ENCODE measurements at places on chromosomes 6 and 20.

DNA sequence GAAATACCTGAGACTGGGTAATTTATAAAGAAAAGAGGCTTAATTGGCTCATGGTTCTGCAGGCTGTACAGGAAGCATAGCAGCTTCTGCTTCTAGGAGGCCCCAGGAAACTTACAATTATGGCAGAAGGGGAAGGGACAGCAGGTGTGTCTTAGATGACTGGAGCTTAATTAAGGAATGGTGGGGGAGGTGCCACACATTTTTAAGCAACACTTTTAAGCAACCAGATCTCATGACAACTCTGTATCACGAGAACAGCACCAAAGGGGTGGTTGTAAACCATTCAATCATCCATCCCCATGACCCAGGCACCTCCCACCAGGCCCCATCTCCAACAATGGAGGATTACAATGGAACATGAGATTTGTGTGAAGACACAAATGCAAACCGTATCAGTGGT, 26.9 kb downstream of the FIG4 start:
- DNase-seq: no peak

DNA sequence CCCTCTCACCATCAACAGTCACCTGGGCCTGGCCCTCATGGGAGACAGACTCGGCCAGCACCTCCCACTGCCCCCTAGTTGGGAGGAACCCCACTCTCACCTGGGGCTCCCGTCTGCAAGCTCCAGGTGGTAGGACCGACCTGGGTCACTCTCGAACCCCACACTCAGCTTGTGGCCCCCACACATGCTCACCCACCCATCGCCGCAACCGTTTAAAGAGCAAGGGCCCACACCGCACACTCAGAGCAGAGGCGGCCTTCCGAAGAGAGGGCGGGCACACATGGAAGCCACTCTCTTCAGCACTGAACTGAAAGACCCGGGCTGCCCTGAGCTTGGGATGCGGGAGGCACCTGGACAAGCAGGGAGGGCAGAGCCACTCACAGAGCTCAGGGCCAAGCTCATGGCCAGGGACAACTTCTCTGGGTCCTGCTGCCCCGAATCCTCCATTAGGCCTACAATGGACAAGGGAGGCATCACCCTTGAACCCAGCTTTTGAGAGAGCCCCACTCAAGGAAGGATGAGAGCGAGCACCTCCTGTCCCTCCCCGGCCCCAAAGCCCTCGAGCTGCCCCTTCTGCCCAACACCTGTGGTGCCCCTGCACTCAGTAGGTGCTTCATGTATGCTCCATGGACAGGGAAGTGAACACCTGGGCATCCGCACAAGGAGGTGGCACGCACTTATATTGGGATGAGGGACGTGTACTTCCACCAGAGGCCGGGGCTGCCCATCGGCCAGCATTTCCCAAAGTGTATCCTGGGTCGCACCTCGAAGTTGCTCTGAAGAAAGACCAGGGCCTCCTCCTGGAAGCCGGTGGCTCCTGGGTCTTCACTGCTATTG, 50.4 kb downstream of the YTHDF1 start:
- no peak for DNase-seq

GRCh38 chr6:16544006-16544405, 217.3 kb downstream of the ATXN1 start:
- no peak for DNase-seq

DNA sequence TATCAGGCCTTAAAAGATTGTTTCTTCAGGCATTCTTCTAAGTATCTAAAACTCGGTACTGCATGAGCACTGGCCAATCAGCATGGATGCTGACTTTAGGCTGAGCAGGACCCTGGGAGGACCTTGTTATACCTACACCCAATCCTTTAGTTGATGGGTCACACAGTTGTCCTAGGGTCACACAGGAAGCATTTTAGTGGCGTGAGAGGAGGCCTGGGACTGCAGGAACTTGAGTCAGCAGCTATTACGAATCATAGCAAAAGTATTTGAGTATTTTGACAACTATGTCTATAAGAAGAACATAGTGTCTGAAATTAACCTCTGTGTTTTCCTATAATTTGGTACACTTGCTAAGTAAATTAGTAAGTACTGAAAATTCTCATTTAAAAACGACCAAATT, 741.4 kb downstream of the HACE1 start:
- DNase-seq: no peak

GRCh38 chr6:144777249-144777648, 492.1 kb downstream of the UTRN start:
- no peak for DNase-seq

DNA sequence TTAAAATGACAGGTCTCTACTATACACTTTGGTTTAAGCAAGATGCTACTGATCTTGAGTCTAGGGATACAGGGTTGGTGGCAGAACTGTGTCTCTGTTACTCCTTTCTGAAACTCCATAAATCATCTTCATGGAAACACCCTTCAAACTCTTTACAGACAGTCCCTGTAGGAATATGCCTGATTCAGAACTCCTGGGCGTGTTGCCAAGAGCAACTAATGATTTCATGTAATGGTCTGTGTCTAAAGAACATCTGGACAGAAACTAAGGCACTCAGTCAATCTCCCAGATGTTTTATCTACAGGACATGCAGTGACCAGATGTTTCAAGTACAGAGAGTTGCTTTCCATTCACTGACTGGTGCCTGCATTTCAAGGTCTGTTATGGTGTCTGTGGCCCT, 464.4 kb upstream of the CHD6 start:
- DNase-seq: no peak

GRCh38 chr20:56978475-56978874, 288.0 kb downstream of the BMP7 start:
- DNase-seq: no peak

- DNase-seq: no peak
Observed at GRCh38 chr6:154238831-154239230, 117.8 kb downstream of the IPCEF1 start.

DNA sequence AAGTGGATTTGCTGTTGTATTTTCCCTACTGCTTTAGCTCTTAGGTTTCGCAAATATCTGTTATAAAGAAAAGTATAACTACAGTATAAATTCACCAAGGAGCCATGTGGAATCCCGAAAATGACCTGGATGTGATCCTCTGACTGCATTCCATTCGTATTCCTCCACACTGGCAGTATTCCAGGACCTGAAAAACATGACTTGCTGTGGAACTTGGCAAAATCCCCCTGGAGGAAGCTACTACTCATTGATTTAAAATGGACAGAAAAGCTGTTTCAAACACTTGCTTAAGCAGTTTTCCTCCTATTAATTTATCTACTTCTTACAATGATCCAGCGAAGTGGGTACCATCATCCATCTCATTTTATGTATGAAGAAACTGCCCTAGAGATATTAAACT, 13.3 kb upstream of the ENPP5 start:
- DNase-seq: no peak

- DNase-seq: no peak
Observed at GRCh38 chr20:2140561-2140960, 38.9 kb downstream of the STK35 start.

- DNase-seq: no peak
Observed at GRCh38 chr6:53734473-53735299, 60.1 kb upstream of the LRRC1 start.

DNA sequence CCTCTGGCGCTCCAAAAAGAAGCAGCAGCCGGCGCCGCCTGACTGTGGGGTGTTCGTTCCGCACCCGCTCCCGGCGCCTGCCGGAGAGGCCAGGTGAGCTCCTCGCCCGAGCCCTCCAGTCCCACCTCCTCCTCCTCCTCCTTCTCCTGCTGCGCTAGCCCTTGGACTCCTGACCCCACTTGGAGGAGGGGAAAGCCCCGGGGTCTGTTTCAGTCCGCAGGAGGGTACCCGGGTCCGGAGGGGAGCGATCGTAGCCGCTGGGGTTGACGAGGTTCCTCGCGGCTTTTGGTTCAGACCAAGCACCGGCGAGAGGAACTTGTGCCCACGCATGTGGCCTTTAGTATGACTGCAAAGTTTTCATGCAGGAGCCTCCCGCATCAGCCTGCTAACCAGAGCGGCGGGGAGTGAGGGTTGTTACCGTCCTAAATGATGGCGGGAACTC, 493 bp downstream of the CRYBG1 start:
- DNase-seq: no peak

DNA sequence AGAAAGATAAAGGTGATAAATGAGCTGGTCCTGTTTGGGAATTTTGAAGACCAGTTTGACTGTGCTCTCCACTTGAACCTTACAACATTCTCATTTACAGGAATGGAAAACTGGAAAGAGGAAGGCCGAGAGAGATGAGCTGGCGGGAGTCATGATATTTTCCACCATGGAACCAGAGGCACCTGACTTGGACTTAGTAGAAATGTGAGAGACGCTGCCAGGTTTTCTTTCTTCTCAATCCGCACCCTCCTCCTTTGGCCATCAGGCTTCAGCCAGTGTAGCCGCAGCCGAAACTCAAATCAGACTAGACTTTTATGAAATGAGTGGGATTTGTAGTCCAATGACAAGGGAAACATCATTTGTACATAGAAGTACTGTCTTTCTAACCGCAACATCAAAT, 54.7 kb upstream of the SYNJ2 start:
- DNase-seq: no peak

DNA sequence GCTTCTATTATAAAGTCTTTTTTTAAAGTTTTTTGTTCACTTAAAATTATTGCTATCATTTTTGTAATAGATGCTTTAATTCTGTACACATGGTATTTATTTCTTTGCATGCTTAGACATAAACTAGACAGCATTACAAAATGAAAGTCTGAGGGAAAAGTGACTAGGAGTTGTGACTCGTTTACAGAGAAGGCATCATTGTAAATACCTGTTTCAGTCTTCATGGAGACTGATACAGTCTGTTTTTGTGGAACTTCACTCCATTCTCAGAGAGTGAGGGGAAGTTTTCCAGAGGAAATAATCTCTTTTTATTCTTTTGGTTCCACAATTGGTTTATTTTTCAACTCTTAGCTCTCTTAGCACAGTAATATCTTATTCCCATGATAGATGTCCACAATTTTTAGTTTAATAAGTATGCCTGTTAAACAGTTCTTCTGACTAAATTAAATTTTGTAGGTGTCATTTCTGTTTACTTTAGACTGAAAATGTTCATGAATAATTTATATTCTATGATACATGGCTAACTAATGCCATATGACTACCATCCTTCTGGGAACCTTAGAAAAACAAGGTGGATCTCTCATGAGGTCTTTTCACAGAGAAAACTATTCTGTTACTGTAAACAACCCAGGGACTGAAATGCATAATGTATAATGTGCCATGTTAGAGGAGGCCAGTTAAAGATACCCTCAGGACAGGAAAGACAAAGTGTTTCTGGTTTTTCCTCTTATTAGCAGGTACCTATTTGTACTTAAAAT, 69.2 kb downstream of the MYO6 start:
- DNase-seq: no peak

DNA sequence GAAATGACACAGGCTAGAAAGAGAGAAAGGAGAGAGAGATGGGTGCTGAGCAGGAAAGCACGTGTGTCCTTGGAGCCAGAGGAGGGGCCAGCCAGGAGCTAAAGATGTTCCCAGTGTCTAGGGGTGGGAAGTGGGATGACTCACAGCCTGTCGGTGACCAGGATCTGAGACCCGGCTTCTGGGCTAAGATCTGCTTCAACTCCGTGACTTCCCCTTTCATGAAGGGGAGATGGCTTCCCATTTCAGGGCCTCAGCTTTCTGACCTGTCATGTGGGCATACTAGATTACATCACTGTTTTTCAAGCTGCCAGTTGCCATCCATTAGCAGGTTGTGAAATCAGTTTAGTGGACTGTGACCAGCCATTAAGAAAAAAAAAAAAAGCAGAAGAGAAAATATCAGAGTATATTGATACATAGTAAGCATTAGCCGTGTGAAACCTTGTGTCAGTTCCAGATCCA, 5.4 kb downstream of the TGM3 start:
- no peak for DNase-seq

DNA sequence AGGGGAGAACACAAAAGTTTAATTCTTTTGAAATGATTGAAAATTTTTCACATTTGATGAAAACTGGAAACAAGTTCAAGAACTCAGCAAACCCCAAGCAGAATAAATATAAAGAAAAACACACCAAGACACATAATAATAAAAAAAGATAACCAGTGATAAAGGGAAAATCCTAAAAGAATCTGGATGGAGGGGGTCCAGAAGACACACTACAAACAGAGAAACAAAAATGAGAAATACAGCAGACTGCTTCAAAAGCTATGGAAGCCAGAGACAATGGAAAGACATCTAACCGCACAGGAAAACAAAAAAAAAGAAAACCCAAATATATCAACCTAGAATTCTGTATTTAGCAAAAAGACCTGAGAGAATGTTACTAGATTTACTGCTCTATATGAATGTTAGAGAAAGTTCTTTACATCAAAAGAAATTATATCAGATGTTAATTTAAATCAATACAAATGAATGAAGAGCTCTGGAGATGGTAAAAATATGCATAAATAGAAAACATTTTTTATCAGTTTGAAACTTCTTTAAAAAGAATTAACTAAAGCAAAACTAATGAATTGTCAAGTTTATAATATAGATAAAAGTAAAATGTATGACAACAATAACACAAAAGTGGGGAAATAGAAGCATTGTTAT, 310.7 kb upstream of the PREP start:
- DNase-seq: no peak

DNA sequence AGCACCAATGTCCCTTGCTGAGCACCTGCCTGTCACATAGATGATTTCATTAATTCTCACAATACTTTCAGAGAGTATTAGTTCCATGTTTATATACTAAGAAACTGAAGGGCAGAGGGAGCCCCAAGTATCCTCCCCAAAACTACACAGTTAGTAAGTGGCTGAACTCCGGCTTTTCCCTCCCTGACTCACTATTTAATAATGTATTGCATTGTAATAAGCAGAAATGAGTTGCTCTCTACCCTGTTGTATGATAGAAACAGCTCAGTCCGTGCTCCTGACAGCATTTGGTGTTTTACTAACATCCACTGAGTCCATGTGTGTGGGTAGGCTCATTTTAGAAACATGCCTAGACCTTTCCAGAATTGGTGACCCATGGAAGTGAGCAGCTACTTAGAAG, 76.8 kb downstream of the OLIG3 start:
- no peak for DNase-seq

GRCh38 chr20:62137092-62137384, 6.2 kb downstream of the PSMA7 start:
- no peak for DNase-seq

GRCh38 chr6:13697857-13698256, 13.8 kb downstream of the RANBP9 start:
- DNase-seq: no peak

- DNase-seq: no peak
Observed at GRCh38 chr20:50877232-50877743, 53.9 kb downstream of the ADNP start.

DNA sequence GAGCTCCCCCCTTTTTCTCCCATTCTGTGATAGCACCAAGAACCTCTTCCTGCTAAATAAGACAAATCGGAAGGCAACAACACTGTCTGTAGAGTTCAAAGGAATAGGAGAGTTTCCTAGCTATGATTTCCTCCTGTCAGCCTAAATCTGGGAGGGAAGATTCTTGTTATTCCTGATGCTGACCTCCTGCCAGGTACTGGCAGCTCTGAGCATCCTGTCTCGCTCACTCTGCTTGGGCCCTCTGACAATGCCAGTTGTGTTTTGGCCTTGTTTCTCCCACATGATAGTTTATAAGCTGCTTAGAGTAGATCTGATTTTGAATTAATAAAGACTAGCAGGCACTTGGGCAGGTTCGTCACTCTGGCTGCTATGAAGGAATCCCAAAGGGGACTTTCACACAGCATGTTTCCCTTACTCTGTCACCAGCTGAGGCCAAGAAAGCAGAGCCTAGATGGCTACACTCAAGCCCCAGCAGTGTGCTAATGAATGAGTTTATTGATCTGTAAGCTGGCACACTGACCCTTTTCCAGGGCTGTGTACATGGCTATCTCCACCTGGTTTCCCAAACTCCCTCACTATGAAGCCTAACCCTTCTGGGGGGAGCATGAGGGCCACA, 52.3 kb downstream of the UQCC1 start:
- no peak for DNase-seq

Measured in effector CD8-positive, alpha-beta T cell (primary cell).